ENCODE measurements at places on chromosomes 4 and X.

GRCh38 chr4:86060341-86060740 is 299.5 kb downstream of the MAPK10 start:
- no peak for DNase-seq

DNA sequence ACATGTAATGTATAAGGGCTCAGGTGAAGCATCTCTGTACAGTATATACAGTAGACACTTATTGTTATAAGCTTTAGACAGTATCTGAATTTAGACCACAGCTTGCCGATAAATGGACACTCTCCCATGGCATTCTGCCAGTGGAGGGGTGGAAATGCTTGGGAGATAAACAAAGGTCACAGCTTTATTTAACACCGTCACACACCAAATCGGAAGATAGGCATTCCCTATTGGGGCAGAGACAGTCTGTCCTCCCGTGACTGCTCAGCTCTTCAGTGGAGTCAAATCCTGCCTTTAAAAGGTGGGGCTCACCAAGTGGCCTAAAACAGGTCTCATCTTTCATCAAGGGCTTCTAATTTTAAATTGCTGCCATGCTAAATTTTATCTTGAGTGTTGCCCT is 178.8 kb downstream of the CAMK2D start:
- DNase-seq, result no peak

DNA sequence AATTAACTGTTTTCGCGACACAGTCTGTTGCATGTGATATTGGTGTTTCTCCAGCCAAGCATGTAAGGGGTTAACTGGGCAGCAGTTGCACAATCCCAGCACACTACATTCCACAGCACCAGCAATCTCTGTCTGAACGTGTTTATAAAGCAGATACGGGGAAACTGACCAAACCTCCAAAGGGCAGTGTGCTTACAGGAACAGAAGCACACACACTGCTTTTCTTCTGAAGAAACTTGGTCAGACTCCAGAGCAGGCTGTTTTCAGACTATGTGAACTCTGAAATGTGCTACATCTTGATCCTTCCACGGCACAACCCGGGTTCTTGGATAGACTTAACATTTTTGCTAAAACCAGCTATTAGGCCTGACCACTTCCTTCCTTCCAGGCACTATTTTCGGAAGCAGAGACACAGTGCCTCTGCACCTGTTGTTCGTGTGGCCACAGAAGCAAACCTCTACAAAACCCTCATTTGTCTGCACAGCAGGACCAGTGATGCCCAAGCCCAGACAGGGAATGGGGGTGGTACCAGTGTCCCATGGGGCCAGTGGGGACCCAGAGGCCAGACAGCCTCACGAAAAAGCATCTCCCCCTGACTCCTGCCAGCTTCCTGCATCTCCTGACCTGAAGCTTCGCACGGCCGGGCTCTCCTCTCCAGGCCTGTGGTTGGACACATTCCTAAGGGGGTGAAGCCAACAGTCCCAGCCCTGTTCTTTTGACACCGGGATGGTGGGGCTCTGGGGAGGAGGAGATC is 90.1 kb downstream of the IRF2 start:
- no peak for DNase-seq

DNA sequence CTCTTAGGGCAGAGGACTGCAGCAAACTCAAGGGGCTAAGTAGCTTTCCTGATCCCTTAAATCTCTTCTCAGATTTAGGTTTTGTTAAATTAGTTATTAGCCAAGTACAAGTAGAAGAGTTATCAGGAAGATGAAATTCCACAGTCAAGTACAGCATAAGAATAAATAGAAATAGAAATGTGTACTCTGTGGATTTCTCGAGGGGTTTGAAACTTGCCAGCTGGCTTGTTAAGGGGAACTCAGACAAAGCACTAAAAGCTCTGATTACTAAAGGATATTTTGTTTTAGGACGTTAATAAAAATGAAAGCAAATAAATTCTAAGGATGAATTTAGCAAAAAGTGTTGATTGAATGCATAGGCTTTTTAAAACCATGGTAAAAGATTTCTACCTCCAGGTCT is 654.6 kb downstream of the RAPGEF2 start:
- no peak for DNase-seq

DNA sequence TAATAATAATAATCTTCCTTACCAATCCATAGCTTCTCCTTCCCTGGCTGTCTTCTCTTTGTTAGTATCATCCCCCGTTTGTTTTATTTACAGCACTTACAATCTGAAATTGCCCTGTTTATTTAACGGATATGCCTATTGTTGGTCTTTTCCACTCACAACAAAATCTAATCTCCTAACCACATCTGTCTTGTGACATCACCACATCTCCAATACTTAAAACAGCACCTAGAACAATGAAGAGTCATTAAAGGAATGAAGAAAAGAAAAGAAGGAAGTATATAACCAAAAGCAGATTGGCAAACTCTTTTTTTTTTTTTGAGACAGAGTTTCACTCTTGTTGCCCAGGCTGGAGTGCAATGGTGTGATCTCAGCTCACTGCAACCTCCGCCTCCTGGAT is 38.7 kb upstream of the JADE1 start:
- no peak for DNase-seq

GRCh38 chr4:77264826-77265225 is 107.8 kb downstream of the CCNG2 start:
- no peak for DNase-seq

GRCh38 chrX:104166735-104167436 is 633 bp downstream of the FAM199X start:
- no peak for DNase-seq

GRCh38 chrX:120378570-120378969 is 16.7 kb downstream of the ATP1B4 start:
- no peak for DNase-seq

DNA sequence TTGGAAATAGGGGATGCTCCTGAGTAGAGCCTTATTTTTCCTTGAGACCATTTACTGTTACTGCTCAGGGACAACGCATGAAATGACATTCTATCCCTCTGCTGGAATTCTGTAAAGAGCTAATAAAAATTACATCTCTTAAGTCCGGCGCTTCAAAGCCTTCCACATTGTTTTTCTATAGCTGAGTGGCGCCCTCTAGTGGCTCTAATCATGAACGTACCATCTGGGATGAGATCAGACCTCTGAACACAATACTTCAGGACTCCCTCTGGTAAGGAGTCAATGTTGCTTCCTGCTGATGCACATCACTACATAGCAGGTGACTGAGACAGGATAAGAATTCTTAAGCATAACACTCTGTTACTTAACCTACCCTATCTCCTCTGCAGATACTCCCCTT is 6.0 kb downstream of the HMGN5 start:
- DNase-seq, result peak; percentile 4

Measured in NCI-H1930 (cell line).